ENCODE measurements at places on chromosomes 6 and 20.

GRCh38 chr20:41074441-41074840 lies 45.8 kb downstream of the TOP1 start:
- DNase-seq, result no peak

DNA sequence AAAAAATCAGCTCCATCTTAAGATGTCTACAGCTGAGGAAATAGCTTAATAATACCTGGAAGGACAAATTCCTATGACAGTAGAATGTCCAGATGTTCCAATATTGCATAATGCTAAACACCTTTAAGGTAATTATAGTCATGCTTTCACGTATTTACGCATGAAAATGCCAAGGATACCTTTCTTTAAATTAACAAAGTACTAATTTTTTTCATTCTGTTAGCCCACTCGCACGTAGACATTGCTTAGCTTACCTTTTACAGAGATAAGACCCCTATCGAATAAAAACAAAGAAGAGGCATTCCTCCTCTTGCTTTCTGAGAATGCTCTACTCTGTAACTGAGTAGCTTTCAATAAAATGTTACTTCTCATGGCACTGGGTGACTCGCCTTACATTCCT lies 4.4 kb upstream of the GSTA4 start:
- DNase-seq, result no peak

- DNase-seq, result no peak
These were observed 133.1 kb downstream of the ALDH8A1 start for GRCh38 chr6:134816780-134817179.

DNA sequence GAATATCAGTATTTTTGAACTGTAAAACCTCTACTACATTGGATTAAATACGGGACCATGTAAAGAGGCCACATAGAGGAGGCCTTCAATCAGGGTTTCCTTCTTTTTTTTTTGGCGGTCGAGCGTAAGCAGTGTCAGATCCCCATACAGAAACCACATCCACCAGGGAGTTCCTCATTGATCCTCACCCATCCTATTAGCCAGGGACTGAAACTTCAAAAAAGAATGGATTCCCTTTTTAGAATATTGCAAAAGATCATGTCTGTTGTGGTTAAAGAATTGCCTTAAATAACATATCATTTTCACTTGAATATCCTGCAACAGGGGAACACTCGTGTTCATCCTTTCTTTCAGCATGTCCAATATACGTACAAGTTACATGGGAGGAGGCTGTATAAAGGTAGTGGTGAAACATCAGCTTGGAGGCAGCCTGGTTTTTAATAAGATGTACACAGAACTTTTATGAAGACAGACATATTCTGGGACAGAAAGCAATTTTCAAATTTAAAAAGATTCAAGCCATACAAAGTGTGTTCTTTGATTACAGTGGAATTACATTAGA lies 96.1 kb downstream of the PPP1R14C start:
- no peak for DNase-seq

- DNase-seq, result no peak
These were observed 1.4 kb downstream of the CST8 start for GRCh38 chr20:23492292-23492691.

DNA sequence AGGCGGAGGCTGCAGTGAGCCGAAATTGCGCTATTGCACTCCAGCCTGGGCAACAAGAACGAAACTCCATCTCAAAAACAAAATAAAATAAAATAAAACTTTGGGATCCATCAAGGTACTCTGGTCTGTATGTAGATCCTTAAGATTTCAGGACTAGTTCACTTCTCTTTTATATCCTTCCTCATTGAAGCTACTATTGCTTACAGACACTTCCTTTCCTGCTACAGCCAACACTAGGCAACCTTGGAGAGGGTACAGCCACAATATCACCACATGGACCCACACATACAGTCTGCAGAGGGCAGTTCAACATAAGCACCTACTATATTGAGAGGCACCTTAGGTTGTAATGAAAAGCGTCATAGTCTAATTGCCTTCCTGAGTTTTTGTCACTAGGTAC lies 113.3 kb downstream of the ATXN1 start:
- no peak for DNase-seq

GRCh38 chr6:113645576-113645970 lies 211.6 kb upstream of the MARCKS start:
- no peak for DNase-seq

DNA sequence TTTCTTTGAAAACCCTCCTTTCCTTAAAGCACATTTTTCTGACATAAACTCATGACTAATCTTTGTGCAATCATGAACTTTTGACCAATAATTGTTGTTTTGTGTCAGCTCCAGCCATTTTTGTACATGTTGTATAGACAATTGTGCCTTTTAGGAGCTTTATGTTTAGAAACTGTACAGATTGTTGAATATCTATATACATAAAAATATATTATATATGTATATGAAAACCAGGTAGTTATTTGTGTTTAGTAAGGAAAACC lies 125.7 kb upstream of the EDN1 start:
- DNase-seq, result no peak

Data from activated naive CD4-positive, alpha-beta T cell (primary cell).